ENCODE measurements at places on chromosomes 4 and X.

DNA sequence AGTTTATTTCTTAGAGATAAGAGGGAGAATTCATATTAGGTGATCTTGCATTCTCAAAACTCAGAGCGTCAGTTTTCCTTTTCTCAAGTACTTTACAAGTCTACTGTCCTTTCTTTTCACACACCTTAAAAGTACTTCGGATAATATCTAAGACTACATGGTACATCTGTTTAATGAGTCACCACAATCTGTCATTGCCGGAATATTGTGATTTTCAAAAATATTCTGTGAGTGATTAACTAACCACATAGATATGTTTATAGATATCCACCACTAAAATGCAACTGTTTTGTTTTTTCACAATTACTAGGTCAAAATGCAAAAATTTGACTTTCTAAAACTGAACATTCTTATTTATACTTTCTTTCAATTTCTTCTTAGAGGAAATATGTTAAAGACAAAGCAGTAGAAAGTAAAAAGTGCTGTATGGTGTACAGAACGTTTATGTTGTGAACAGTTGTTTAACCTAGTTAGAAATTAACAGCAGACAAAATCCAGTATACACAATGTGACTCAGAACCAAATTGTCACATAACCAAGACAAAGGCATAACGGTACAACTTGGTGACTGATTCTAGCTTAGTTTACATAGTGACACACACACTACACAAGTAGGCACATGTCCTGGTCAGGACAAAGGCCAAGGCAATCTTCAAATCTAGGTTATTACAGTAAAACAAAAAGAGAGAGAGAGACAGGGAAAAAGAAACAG is 482.9 kb downstream of the NAF1 start:
- DNase-seq: no peak

- DNase-seq: no peak
These were observed 31.6 kb downstream of the ETDC start for GRCh38 chrX:135340831-135341230.

DNA sequence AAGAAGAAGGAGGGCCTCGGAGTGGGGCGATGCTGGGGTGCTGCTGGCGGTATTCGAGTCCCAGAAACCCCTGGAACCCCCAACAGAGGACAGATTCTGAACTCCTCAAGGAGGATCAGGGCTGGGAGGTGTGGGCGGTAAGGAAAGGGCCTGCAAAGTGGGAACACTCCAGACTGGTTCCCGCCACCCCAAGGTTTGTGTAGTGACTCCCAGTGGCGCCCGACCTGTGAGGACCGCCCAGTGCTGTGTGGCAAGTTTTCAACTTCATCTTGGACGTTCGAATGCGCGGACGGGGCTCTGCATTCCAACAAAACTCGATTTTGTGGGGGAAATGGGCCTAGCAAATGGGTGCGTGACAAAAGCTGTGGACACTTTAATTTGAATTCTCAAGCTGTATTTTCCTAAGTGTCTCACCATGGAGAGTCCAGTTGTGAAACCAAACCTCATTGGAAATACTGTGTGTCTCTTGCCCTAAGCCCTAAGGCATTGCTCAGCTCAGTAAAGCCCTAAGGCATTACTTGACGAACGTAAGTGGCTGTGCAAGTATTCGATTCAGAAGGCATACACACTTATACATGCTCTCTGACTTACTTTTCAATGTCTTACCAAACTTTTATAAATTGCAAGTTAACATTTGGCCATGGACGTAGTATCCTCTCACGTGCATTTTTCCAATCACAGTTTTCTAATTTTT is 27.4 kb upstream of the XAGE1B start:
- DNase-seq: no peak

DNA sequence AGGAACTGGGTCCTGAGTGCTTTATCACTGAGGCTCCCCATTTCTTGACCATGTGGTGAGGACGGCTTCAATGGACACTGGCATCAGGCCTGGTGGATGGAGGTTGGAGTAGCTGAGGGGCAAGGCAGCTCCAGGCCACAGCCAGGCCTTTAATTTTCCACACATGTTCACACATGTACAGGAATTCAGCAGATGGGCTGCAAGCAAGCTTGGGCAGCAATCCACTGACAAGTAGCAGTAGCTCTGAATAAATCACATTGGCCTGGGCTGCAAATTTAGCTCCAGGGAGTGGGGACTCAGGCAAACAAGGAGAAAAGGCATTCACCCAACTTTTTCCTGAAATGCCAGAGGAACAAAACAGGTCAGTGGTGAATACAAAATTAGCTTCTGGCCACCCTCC is 107.8 kb upstream of the SCML1 start:
- DNase-seq: no peak

DNA sequence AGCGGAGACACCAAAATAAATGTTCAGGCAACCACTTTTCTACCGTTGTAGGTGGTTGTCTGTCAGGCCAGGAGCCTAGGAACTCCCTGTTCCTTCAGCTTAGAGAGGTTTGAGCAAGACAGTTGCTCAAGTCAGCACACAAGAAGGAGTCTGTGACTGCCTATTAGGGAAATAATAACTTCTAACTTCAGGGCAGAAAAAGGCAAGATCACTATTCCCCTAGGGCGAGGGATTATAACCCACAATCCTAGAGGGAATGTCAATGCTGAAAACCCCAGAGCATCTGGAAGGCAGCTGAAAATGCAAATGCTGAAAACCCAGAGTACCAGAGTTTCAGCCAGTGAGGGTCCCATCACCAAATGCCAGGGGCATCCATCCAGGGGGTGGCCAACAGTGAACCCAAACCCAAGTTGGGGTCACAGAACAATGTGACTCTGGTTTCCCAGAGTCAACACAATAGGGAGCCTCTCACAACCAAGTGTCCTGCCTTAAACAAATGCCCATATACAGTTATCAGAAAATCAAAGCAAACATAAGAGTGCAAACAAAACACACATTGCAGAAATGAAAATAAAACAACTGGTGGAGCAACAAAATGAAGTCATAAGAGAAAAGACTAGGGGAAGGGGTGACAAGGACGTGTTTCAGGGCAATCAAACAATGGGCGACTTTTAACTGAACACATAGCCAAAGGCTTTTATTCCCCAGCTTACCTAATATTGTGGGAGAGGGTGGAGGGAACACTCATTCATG is 27.6 kb downstream of the MORF4L2 start:
- no peak for DNase-seq

DNA sequence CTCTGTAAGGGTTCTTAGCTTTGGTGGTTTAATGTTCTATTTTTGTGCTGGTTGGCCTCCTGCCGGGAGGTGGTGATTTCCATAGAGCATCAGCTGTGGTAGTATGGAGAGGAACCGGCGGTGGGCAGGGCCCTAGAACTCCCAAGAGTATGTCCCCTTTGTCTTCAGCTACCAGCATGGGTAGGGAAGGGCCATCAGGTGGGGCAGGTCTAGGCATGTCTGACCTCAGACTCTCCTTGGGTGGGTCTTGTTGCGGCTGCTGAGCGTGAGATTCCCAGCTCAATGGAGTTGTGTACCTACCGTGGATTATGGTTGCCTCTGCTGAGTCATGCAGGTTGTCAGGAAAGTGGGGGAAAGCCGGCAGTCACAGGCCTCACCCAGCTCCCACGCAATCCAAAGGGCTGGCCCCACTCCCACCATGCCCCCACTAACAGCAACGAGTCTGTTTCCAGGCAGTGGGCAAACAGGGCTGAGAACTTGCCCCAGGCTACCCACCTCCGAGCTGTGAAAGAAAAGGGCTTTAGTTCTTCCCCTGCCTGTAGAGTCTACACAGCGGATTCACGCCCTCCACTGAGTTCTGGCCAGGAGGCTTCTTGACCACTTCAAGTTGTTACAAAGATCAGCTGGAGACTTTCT is 235.9 kb downstream of the RPA4 start:
- DNase-seq: no peak

GRCh38 chr4:77347351-77347966 is 190.5 kb downstream of the CCNG2 start:
- no peak for DNase-seq

DNA sequence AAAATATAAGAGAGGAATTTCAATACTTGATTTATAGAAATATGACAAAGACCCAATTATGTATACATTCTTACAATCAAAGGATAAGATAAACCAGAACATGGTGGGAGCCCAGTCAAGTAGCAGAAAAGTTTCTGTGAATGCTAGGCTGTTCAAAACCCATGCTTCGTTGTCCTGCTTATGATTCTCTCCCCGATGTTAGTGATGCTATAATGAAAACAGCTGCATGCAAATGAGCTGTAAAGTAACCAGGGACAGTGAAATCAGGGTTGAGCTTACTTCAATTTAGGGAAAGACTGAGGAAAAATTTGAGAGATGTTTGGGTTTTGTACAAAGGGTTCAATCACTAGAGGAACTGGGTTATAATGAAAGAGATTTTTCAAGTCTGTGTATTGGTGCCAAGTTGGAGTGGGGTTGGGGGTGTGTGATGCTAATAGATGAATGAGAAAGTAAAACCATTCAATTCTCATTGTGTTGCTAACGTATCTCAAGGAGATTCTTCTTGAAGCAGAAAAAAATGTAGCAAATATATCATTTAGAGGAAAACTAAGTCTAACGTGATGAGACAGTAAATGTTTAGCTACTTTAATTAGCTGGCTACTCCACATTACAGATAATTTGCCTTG is 59.3 kb upstream of the PPP1R2C start:
- no peak for DNase-seq

DNA sequence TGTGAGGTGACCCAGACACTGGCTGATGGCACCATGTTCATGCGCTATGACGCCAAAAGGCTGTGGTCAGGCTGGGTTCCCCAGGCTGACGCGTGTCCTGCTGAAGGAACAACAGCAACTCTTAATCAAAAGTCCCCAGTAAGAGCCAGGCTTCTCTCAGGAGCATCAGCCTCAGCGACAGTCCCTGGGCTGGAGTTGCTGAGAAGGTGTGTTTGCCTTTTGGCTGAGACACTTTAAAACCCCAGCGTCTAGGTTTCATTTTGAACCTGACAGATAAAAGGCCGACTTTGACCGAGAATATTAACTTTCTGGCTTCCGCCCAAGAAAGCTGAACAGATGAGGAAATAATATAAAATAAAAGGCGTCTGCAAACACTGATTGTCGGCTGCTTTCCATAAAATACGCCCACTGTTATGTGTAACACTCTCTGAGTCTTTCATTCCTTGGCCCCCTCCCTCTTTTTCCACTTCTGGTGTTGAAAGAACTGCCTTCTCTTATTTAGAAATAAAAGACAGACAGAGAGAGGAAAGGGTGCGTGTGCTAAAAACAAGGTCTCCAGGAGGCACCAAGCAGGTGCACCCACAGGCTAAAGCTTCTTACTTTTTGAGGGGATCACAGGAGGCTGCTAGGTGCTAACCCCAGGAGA is 373.6 kb downstream of the MID1IP1 start:
- DNase-seq: peak; percentile 46

DNA sequence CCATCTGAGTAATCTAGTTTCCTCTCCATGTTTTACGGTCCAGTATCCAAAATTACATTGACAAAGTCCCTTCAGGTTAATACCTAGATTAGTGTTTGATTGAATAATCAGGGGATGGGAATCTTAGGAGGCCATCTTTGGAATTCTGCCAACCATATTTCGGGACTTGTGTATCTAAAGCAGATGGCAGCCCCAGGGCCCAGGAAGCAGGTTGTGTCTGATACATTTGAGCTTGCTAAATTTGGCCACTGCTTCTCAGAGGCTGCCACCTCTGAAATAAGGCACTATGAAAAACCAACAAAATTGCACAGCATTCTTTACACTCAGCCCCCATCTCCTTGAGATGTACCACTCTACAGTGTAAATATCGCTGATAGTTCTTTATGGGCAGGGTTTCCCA is 102.1 kb downstream of the ASB9 start:
- DNase-seq: no peak

- DNase-seq: no peak
These were observed 231.5 kb upstream of the DIAPH2 start for GRCh38 chrX:96453139-96453538.

DNA sequence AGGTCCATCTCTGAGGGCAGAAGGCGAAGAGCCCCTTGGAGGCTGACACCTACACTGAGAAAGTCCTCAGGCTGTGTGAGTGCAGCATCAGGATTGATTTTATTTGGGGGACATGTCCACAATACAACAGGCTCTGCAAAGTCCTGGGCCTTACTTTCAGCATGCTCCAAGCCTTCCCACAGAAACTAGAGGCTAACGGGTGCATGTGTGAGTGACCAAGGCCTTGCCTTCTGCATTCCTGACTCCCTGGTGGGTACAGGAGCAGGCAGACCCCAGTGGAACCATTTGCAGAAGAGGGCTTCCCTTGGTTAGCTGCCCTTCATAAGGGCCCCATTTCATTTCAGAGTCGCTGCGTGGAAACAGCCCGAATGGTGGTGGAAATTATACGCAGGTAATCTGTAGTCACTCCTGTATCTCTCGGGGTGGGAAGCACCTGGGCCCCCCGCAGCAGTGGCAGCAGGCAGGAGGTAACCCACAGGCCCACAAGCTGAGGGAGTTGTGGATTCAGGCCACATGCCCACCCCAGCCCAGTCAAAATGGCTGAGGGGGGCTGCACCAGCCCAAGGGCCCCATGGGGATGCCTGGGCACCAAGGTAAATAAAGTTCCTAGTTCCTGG is 37.7 kb downstream of the NSG1 start:
- no peak for DNase-seq

GRCh38 chr4:183828125-183828524 is 77.0 kb upstream of the STOX2 start:
- DNase-seq: peak; percentile 22

GRCh38 chr4:8727131-8727530 is 134.6 kb downstream of the CPZ start:
- DNase-seq: peak; percentile 4

- DNase-seq: peak; percentile 38
These were observed 795 bp upstream of the SH3KBP1 start for GRCh38 chrX:19887911-19888879.

GRCh38 chr4:143357161-143357845 is 20.6 kb downstream of the GAB1 start:
- no peak for DNase-seq

- DNase-seq: no peak
These were observed 14.7 kb upstream of the CBR4 start for GRCh38 chr4:169024762-169025161.

DNA sequence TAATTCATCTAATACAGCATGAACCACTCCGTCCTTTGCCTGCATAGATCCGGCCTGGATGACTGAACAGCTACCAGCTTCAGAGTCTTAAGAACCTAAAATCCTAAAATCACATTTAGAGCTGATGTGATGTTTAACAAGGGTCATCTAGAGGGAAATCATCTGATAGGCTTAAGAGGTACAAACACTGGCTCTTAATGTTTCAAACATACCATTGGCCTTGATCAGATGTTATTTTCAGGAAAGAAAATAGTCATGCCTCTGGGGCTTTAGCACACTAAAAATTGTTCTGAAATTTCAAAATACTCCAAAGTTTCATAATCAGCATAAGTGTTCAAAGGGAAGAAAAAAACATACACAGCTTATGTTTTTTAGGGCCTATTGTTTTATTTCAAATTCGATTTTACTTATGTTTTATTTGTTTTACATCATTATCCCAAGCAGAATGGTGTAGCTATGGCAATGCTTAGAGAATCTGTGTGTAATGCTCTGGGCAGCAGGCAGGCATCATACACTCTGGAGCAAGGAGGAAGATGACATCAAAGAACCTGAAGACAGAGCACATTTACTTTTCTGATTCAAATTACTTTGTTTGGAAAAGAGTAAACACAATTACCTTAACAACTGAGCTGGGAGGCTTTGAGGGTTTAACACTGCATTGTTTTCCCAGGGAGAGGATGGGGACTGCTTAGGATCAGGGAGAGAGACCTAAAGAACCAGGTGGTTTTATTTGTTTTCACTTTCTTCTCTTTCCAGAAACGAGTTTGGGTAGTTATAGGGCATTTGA is 25.3 kb upstream of the LEF1 start:
- DNase-seq: no peak
